ENCODE measurements at places on chromosomes 4 and X.

DNA sequence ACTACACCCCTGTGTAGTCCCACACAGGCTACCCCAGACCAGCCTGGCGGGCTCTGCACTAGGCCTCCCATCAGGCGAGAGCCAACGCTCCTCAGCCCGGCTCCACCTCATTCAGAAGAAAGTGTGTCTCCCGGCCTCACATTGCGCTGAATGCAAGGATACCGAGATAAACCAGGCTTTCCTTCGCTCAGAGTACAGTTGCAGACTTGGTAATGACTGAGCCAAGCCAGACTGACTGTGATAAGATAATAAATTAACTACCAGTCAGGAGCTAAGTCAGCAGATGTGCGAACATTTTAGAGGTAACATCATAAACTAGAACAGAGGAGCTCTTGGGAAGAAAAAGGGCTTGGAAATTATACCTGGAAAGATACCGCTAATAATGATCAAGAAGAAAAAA, 397.6 kb downstream of the TRIML1 start:
- DNase-seq: no peak

GRCh38 chrX:20315140-20315539, 48.4 kb upstream of the RPS6KA3 start:
- no peak for DNase-seq

DNA sequence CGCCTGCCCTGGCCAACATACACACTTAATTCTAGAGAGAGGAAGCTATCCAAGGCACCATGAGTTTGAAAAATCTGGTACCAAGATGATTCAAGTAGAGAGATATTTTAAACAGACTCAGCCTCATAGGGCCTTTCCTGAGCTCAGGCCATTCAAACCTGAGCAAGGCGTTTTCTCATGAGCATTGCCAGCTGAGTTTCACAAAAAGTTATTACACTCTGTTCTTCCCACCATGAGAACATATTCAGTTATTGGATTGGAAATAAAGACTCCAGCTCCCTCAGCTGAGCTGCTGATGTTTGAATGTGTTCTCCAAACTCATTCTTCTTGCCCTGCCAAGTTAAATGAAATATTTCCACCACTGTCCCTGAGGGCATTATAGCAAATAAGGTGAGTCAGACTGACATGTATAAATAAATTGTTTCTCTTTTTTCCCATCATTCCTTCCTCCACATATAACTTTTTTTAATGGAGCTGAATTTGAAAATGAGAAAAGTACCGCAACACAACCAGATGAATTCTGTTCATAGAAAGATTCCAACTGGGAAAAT, 429.6 kb downstream of the RAB28 start:
- DNase-seq: no peak

DNA sequence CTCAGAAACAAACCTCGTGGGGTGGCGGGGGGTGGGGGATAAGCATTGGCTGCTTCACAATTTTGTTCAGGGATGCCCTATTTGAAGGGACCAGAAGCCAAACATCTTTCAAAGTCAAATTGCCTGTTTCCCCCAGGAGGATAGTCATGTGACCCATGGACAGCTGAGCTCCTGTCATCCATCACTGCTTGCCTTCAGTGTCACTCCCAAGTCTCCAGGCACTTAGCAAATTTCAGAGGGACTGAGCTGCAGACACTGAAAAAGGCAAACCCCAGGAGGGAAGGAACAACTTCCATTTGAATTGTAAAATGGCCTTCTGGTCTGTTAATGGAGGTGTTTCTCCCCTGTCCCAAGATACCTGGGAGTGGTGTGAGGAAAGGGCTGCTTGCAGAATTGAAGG, 73.4 kb downstream of the FRMPD3 start:
- no peak for DNase-seq

GRCh38 chr4:139044291-139044690, 28.7 kb downstream of the NOCT start:
- no peak for DNase-seq

DNA sequence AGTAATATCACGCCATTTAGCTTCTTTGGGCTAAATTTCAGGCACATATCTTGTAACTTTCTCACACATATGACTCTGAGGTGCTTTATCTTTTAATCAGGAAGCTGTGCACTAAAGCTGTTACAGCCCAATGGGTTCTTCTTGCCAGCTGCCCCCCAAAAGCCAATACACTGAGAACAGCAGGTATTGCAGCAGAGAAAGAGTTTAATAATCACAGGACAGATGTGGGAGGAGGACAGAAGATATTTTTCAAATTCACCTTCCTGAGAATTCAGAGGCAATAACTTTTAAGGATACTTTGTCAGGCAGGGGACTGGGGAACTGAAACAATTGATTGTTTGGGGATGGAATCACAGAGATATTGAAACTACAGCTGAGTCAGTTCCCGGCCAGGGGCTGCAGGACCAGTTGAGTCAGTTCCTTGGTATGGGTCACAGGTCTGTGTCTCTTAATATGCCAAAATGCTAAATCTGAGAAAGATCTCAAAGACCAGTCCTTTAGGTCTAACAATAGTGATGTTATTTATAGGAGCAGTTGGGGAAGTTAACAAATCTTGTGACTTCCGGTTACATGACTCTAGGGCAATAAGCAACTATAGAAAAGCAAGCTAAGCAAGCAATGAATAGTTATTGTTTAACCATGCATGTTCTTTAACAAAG, 28.1 kb downstream of the DDIT4L start:
- DNase-seq: no peak

DNA sequence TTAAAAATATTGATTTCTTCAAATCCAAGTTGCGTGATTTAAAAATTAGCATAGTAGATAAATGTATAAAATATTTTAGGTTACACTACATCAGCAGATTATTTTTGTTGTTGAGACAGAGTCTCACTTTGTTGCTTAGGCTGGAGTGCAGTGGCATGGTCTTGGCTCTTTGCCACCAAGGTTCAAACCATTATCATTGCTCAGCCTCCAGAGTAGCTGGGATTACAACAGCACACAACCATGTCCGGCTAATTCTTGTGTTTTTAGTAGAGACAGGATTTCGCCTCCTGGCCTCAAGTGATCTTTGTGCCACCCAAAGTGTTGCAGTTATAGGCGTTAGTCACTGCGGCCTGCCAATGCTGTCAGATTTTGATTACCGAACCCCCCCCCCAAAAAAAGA, 1390.5 kb upstream of the TENM3 start:
- DNase-seq: no peak

- no peak for DNase-seq
These were observed 18.6 kb downstream of the ITGB1BP2 start for GRCh38 chrX:71320126-71320525.

DNA sequence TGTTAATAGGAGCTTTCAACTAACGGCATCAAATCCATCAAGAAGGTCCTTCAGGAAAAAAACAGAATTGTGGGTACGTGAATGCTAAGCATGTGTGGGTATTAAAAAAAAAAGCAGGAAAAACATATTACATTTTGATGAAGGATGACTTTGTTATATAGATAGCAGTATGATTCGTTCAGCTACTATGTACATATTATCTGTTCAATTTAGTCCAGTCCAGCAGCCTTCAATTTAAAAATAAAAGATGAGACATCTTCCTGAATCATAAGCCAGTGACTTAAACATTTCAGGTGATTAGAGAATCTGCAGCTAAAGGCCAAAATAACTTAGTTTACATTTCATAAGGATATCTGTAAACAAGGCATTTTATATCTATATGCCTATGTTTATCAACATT, 63.4 kb downstream of the LCORL start:
- no peak for DNase-seq

GRCh38 chrX:861340-861890, 230.8 kb downstream of the SHOX start:
- no peak for DNase-seq

DNA sequence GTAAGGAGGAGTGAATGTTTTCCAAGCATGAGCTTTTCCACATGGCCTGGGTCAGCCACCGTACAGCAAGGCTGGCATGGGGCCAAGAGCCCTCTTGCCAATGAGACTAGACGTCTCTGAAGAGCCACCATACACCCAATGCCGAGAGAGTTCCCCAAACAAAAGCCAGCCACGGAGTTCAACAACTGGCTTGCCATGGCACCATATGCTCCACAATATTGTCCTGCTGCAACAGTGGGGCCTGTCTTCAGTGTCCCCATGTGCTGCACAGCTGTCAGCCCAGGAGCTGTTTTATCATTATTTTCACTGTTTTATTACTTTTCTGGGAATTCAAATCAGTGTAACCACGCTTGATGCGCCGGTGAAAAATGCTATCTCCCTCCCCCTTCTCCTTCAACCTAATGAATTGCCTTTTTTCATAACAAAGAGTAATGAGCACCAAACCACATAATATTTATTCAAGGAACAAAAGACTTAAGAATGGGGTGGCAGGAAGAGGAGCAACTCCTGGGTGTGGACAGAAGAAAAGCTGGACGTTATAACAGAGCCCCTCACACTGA, 18.4 kb downstream of the MAML3 start:
- DNase-seq: no peak

DNA sequence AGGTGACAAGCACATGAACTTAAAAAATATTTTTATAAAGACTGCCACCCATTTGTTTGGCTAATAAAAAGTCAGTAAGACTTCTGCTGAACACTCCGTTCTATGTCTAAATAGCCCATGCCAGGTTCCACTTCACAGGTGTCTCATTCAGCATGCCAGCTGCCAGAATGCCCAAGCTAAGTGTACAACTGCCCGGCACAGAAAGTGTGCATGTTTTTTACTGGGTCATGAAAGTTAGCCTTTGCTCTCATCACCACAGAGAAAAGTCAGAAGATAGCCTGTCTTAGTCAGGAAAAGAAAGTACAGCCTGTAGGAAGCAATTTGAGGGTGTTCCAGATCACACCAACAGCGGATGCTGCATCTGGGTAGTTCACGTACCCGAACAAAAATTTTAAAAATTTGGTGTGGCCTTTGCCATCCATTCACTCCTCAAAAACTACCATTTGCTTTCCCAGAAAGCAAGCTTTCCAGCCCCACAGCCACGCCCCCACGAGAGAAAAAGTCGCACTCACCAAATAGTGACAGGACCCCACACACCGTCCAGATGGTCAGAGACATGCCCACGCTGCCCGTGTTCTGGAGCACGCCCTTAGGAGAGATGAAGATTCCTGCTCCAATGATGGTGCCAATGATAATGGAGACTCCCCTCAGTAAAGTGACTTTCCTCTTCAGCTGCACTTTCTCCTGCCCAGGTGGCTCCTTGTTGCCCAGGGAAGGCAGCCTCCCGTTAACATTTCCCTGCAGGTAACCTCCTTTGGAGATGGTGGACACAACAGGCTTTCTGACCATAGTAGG, 671 bp downstream of the SLC7A11 start:
- DNase-seq: no peak

GRCh38 chr4:98744372-98745150, 86.2 kb upstream of the TSPAN5 start:
- no peak for DNase-seq

- DNase-seq: no peak
These were observed 28.7 kb downstream of the SAT1 start for GRCh38 chrX:23811656-23812055.

DNA sequence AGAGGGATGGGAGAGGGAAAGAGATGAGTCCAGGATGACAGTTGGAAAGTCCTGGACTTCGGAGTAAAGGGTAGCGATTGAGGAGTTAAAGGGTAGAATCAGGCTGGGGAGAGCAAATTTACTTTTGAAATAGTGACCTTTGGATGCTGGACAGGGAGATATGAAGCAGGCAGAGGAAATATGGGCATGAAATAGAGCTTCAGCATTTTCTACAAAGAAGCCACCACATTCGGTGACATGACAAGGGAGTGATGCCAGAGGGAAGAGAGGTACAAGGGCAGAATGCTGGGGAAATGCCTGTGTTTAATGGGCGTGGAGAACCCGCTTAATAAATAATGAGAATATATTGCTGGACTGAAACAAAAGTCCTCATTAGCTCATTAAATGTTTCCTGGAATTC, 92.7 kb downstream of the TBL1X start:
- no peak for DNase-seq

DNA sequence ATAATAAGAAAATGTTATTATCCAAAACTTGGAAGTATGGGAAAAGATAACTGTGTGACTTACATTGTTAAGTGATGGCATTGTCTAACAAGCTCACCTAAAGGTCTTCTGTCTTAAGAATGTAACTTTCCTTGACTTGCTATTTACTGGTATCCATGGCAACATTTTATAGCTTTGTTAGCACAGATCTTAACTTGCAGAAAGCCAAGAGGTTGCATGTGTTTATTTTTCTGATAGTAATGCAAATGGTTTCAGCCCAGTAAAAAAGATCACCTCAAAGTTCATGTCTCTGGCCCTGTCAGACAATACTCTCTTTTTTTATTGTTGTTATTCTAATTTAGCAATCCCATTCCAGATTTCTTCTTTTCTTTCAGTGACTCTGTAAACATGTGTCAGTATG, 425.3 kb downstream of the SPRY1 start:
- no peak for DNase-seq

DNA sequence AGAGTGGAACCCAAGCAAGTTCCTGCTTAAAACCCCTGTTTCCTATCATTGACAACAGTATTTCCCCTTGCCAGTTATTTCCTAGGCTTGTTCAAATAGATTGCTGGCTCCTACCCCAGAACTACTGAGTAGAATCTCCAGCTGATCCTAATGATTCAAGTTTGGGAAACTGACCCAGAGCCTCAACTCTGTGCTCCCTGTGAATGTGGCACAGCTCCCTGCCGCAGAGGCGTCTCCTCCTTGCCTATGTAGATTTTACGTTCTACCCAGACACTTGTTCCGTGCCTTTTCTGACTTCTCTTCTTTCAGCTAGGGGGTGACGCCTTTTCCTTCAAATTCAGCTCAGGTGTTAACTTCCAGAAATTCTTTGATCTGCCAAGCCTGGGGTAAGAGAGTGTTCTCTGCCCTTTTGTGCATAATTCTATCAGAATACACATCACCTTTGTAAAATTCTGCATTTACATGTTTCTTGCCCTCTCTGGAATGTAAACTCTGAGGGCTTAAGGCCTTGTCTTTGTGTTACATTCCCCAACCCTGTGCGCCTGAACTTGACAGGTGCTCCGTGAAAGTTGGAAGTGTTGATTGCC, 4.4 kb downstream of the LSM6 start:
- DNase-seq: no peak

GRCh38 chr4:3040452-3041191, 33.7 kb downstream of the HTT-AS start:
- DNase-seq: no peak

GRCh38 chr4:5133201-5133600, 81.9 kb downstream of the STK32B start:
- DNase-seq: no peak

GRCh38 chrX:151852294-151852693, 60.4 kb upstream of the MAGEA4 start:
- DNase-seq: no peak

DNA sequence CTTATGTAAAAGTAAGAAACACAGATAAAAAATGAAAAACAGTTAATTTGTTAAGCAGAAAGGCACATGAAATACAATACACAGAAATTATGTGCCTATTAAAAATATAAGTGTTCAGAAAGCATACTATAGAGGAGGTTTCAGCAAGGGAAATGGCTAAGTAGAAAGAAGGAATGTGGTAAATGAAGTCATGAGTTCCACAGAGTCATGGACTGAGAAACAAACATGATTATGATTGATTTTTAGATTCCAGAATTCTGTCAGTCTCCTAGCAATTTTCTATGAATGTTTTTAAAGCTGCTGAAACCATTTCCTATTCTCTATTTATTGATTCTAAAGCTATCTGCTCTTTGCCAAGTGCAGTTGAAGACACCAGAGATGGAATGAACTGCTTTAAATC, 1398.4 kb downstream of the ARAP2 start:
- no peak for DNase-seq

All from RWPE2 (cell line).